ENCODE measurements at places on chromosomes 2 and 18.
A peak's percentile ranks its signal among the peaks of the same experiment; 100 is the strongest.

- DNase-seq = no peak
Observed at GRCh38 chr2:112664689-112665088, 18.9 kb downstream of the SLC20A1 start.

DNA sequence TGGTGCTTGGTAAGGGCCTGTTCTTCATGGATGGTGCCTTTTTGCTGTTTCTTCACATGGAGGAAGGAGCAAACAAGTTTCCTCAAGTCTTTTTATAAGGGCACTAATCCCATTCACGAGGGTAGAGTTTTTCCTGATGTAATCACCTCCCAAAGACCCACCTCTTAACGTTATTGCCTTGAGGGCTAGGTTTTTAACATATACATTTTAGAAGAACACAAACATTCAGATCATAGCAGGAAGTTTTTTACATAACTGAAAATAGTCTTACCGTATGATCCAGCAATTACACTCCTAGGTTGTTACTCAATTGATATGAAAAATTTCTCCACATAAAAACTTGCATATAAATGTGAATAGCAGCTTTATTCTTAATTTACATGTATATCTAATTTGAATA lies 976.3 kb downstream of the DSC3 start:
- no peak for DNase-seq

DNA sequence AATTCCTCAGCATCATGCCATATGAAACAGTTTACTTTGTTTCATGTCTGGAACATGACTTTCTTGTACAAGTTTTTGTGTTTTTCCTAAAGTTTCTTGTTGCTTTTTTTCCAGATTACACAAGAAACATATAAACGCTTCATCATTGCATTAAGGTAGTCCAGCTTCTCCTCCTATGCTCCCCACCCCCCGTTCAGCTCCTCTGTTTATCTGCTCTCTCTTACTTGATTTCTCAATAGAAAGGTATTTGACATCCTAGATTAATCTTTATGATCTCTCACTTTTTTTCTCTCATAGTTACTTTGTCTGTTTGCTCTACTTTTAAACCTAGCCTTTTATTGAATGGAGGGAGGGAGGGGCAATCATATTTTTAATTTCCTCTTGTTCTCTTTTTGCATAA lies 25.4 kb downstream of the SLC40A1 start:
- DNase-seq = no peak

- DNase-seq = no peak
Observed at GRCh38 chr2:69253611-69254301, 133.3 kb downstream of the GFPT1 start.

DNA sequence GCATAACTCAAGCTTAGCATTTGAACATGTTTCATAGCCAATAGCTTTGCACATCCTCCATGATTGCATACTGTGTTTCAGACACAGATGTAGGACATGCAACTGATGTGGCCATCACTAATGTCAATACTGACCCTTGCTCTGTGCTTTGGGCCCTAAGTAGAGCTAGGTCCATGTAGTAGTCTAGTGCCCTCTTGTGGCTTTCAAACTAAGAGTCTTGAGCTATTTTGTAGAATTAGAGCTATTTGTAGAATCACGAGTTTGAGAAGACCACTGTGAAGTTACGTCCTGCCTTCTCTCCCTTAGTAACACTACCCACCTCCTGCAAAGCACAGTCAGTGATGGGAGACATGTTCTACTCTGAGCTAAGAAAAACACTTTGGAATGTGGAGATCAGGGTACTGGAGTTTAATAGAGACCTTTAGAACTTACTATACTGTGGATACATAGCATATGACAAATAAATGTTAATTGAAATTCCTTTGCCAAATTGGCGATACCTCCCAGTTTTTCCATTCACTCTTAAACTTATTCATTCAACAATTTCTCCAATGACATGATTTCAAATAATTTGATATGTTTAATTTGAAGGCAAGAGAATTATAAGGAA lies 306.5 kb upstream of the TNP1 start:
- DNase-seq = no peak

- DNase-seq = no peak
Observed at GRCh38 chr2:233760043-233760442, at the start of gene UGT1A1. UGT1A1 (plus strand) TSS chr2:233760270; CDS start chr2:233760288, 18 bp downstream.

DNA sequence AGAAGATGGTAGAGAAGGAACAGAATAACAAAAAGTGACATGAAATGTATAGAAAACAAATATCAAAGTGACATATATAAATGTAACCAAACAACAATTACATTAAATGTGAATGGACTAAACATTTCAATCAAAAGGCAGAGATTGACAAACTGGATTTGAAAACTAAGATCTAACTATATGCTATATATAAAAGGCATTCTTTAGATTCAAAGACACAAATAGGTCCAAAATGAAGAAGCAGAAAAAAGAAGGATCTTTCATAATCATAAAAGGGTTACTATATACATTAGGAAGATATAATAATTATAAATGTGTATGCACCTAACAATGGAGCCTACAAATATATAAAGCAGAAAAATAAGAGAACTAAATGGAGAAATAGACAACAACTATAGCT lies 183.7 kb downstream of the METTL4 start:
- DNase-seq = no peak

- no peak for DNase-seq
Observed at GRCh38 chr2:20282916-20283592, 58.1 kb upstream of the SDC1 start.

DNA sequence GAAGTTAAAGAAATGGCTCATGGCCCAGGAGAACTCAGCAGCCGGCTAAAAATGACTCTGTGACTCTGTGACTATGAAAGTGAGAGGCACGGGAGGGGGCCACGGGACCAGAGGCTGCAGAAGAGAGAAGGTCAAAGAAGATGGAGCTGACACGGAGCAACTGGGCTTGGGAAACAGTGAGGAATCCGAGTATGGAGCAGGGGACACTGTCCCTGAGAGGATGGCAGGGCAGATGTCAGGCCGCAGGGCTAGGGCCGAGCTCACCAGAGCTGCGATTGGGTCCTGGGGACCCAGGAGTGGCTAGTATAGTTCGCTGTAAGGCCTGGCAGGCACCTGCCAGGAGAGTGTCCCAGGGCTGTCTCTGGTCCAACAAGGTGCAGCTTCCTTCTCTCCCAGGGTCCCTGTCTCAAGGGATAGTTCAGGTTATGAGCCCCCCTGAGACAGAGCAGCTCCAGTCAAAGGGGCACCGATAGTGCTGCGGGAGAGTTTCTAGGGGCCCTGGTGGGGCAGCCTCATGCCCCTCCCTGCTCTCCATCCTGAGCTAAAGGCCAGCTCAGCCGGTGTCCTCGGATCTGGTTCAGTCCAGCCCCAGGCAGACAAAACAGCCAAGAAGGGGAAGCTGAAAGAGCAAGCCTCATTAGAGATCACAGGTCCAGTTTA lies 42.7 kb downstream of the CIB4 start:
- DNase-seq = peak; percentile 25

DNA sequence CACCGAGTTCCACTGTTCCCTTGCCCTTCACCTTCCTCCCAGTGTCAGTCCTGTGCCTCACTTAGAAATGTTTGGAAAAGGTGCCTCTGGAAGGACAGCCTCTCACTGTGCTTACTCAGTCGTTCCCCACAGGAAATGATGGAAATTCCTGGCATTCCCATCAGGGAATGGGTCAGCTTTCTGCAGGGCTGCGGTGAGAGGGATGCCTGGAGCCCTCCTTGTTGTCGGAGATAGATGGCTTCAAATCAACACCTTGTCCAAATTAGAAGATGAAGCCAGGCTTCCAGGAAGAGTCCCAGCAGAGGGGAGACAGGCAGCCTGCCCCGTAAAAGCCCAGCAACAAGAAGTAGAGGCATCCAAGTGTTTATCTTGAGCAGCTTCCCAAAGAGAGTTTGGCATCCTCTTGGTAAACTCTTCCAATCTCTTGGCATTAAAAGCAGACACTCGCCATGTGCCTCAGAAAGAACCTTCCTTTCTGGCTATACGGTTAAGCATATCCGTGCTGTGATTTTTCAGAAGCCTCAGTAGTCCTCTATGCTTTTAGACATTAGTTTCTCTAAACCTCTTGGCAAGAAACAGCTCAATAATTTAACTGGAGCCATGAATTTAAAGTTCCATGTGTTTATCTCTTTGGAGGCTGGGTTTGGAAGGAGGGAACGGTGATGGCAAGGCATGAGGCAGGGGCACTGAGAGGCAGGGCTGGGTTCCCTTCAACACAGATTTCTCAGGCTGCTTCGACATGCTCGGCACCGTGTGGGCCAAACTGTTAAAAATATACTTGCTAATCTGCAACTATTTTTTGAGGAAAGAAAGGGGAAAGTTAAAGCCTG lies 25.1 kb downstream of the COLEC12 start:
- DNase-seq = peak; percentile 79

DNA sequence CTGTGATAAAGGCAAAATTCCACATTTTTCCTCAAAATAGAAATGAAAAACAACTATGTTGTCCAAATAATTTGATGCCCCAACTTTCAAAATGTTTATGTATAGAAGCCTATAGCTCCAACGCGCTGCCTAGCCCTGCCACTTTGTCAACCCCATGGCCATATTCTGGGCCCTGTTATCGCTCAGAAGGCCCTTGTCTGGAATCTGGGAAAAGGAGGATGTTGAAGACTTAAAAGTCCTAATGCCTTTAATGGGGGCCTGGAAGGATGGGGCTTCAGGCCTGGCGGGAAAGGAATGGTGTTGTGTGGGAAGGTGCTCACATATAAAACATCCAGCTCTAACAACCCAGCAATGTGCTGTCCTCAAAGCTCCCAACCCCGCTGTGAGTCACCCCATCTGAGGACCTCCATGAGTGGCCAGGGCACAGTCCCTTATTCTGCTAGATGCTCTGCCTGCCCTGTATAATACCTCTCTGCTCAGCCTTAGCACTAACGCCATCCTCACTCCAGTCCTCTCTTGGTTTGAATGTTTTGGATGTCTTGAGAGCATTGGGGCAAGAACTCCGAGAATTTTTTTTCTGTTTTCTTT lies 86.0 kb downstream of the ACSL3 start:
- no peak for DNase-seq

GRCh38 chr2:60234274-60234986 lies 319.0 kb downstream of the BCL11A start:
- no peak for DNase-seq

DNA sequence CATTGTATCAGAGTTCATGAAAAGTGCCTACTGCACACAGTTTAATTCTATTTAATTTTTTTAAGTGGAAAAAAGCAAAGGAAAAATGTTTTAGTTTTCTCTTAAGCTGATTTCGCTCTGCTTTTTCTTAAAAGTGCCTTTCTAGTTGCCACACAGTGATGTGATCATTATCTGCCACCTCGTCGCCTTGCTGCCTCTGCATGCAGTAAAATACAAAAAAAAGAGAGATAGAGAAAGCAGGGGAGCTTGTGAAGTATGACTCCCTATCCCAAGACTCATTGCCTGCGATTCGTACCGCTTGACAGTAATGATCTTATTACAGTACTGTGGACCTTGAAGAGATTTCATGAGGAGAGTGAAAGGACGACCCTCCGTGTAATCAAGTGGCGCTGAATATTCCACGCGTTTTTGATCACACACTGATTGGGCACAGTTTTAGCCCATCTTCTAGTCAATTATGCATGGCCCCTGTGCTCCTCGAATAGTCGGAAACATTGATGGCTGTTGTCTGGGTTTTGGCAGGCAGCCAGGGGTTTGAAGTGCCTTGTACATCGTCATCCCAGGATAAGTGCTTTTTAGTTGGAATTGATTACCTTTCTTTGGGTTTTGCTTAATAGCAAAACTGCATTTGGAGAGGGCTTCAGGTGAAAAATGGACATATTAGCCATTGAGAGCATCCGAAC lies 188.3 kb downstream of the GBX2 start:
- DNase-seq = no peak

DNA sequence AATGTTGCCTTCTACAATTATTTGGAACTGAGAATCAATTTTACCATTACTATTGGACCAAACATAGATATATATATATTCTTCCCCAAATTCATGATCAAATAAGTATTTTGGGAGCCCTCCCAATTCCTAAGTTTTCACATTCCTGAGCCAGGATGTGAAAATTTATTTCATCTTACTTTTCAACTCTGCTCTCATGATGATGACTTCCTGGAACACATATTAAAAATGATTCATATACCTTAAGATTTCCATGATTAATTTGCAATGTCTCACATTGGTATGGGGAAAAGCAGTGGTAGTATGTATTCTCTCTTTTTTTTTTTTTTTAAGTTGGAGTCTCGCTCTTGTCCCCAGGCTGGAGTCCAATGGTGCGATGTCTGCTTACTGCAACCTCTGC lies 596.1 kb upstream of the ZEB2 start:
- DNase-seq = no peak

GRCh38 chr18:6542296-6542695 lies 127.6 kb upstream of the L3MBTL4 start:
- DNase-seq = no peak

DNA sequence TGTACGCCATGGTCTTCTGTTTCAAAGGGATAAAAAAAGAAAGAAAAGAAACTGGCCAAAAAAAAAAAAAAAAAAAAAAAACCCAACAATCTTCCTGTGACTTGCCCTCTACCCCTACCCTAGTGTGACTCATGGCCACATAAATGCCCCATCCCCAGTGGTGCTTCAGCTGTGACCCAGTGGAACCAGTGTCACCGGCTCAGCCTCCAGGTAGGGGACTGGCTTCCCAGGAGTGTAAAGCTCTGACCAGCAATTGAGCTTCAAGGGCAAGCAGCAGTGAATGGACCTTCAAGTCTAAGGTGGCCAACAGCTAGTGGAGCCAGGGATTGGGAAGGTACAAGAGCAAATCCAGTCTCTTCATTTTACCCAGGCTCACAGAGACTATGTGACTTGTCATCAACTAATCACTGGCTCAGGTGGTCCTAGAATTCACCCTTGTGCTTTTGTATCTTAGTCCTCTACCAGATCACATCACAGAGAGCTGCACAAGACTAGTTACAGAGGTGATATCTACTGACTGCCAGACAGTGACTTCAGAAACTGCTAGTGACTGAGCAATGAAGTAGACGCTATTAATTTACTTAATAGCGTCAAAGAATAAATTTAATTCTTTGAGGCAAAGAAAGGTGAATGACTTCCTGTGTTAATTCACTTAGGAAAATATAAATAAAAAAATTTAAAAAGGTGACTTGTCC lies 1.3 kb upstream of the TGFBRAP1 start:
- DNase-seq = no peak

DNA sequence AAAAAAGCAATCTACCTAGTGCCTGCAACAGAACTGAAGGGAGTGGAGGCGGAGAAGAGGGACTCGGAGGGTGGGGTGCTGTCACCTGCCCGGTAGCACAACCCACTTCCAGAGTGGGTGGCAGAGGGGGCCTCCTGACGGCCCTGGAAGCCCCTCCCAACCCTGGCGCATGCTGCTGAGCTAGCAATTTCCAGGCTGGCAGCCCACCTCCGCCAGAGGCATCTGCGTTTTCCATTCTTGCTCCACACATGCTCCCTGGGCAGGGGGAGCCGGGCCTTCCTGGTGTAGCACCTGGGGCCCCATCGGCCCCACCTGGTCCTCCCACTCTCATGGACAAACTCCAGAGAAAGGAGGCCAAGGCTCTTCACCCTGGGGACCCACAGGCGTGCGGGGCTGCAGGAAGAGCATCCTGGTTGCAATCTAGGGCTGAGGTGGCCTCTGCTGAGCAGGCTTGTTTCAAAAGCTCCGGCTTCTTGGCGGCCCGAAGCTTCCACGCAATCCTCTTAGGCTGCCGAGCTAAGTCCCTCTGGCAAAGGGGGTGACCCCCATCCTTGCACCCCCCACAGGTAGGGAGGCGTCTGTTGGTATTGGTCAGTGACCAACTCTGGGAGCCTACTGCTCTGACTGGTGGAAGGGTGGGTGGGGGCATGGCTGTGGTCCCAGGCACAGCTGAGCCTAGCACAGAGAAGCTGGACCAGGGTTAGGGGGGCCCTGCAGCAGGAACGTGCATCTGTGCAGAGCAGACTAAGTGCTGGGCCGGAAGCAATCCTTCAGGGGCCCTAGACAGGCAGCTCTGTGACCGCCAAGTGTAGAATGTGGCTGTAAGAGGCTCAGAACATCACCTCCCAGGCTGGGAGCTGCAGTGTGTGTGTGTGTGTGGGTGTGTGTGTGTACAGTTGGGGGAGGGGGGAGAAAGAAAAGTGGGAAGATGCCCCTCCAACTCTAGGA lies 2.6 kb downstream of the HS6ST1 start:
- DNase-seq = no peak
